Activated CD8-positive, alpha-beta T cell treated with anti-CD3 and anti-CD28 coated beads for 36 hours (primary cell): ENCODE measurements at places on chromosomes 4 and X. TPM values are rescaled to one million over a fixed set of nuclear protein-coding genes. Genes with fewer than 3 reads are reported as not detected.

GRCh38 chr4:55358246-55358645 lies 12.2 kb downstream of the SRD5A3 start:
- no peak for DNase-seq
- H3K27ac ChIP-seq = no peak overlapping the region
- no peaks in the 10 kb centered on the region for H3K27me3 ChIP-seq
- peaks cover 14% of the 10 kb centered on the region for H3K36me3 ChIP-seq

DNA sequence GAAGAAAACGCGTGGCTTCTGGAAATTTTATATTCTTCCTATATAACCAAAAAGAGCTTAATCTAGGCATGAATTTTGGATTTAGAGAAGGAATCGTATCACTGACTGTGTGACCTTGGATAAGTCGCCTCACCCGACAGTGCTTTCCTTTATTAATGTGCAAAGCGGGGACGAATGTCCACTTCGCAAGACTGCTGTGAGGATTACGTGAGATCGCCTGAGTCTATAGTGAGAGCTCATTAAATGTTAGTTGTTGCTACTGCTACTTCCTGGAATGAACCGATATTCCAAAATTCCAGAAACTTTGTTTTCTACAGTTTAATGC lies 448 bp upstream of the TBC1D8B start:
- H3K27ac ChIP-seq = no peak overlapping the region
- H3K36me3 ChIP-seq = no peaks in the 10 kb centered on the region
- no peak for DNase-seq

Gene POU3F4
- not detected for total RNA-seq

Gene ZCCHC4
- total RNA-seq = 12.8 TPM

Gene NEIL3
- 16.6 TPM for total RNA-seq

Gene LRRC66
- not detected for total RNA-seq

DNA sequence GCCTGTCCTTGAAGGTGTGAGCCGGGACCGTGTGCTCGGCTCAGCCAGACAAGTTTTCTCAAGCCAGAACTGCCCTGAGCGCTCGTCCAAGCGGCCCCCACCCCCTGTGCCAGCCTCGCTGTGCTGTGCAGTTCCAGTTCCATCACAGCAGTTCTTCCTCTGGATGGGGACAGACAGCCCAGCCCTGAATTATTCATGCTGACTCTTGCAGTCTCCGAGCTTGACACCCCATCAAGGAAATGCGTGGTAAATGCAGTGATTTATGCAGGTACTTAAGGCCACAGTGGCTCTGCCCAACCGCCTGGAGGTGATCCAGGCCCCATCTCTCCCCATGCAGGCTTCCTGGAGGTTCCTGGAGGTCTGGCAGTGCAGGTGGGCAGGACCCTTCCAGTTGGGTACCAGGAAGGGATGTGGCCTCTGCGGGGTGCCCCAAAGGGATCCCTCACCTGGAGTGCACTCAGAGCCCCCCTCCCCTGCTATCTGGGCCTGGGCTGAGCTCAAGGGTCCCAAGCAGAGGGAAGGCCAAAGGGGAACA lies 44.8 kb upstream of the HMX1 start:
- DNase-seq = no peak
- no peak overlapping the region for H3K4me3 ChIP-seq
- peaks cover 1% of the 10 kb centered on the region for H3K27me3 ChIP-seq

Gene FAM199X
- total RNA-seq = 8.0 TPM
